ENCODE measurements at places on chromosomes 11 and 22.

DNA sequence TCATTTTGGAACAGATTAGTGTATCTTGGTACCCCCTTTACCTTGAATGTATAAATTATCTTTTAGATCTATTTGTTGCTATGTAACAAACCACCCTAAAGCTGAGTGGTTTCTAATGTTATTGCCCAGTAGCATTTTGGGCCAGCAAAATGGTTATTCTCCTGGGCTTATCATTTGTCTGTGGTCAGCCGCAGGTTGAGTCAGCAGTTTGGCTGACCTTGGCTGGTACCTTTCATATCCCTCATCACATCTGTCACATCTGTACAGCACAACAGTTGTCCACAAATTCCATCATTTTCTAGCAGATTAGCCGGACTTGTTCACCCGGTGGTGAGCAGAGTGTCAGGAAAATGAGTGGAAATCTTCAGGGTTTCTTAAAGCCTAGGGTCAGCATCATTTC, 588.5 kb upstream of the ARHGAP42 start:
- H3K4me1 ChIP-seq: no peaks in the 10 kb centered on the region
- no peaks in the 10 kb centered on the region for H3K27me3 ChIP-seq
- no peak overlapping the region for H3K27ac ChIP-seq
- H3K4me3 ChIP-seq: no peak overlapping the region
- DNase-seq: no peak

GRCh38 chr11:130458410-130458729, 9.9 kb downstream of the ADAMTS15 start:
- no peaks in the 10 kb centered on the region for H3K4me1 ChIP-seq
- no peak overlapping the region for H3K4me3 ChIP-seq
- no peak for DNase-seq
- peaks cover 29% of the 10 kb centered on the region for H3K27me3 ChIP-seq

DNA sequence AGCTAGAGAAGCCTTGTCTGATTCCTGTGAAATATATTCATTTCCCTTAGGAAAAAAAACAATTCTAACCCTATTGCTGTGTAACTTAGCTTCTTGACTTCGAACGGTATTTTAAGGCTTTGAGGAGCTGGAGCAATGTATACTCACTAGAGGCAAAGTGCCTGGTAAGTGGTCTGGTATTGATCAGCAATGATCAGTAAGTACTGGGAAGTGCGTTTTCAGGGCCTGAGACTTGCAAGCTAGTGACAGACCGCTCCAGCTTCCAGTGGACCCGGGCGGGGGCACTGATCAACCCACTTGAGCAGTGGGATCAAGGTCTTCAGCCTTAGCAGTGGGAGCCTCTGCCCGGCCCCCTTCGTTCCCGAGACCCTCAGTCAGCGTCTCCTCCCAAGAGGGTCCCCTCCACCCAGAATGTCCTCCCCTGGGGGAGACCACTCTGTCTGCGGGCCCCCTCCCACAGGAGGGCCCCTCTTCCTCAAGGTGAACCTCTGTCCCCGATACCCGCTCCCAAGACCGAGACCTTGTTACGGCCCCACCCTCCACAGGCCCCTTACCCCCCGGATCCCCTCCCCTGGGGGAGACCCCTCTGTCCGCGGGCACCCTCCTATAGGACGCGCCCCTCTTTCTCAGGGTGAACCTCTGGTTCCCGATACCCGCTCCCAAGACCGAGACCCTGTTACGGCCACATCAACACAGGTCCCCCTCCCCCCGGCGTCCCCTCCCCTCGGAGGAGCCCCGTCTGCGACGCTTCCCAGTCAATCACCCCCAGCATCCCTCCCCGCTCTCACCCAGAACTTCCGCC, 452 bp upstream of the ATXN10 start:
- no peak overlapping the region for H3K27ac ChIP-seq
- peak overlapping the region; percentile 69 for H3K4me3 ChIP-seq
- H3K36me3 ChIP-seq: no peaks in the 10 kb centered on the region
- no peak for DNase-seq
- H3K27me3 ChIP-seq: no peaks in the 10 kb centered on the region
- H3K4me1 ChIP-seq: peaks cover 24% of the 10 kb centered on the region

DNA sequence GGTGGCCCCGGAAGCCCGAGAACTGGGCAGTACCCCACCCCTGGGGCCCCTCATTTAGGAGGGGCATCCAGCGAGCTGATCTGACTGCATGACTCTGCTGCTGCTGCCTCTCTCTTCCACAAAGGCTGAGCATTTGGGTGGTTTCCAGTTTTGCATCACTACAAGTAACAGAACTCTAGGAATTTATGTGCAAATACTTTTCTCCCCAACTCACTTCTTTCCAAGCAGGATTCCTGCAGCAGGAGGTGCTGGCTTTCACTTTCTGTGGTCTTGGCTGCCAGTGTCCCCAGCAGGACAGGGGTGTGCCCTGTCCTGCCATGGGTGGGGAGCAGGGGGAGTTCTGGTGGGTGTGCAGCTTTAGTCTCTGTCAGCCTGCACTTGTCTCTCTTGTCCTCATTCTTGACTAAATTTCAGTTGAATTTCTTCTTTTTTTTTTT, 21.2 kb downstream of the UPB1 start:
- H3K4me3 ChIP-seq: no peak overlapping the region
- H3K36me3 ChIP-seq: no peaks in the 10 kb centered on the region
- no peaks in the 10 kb centered on the region for H3K4me1 ChIP-seq
- H3K27ac ChIP-seq: no peak overlapping the region

- H3K36me3 ChIP-seq: no peaks in the 10 kb centered on the region
- no peak for DNase-seq
- H3K4me1 ChIP-seq: no peaks in the 10 kb centered on the region
- H3K27ac ChIP-seq: no peak overlapping the region
- no peak overlapping the region for H3K4me3 ChIP-seq
These were observed 839.9 kb upstream of the TENM4 start for GRCh38 chr11:80280737-80281136.

DNA sequence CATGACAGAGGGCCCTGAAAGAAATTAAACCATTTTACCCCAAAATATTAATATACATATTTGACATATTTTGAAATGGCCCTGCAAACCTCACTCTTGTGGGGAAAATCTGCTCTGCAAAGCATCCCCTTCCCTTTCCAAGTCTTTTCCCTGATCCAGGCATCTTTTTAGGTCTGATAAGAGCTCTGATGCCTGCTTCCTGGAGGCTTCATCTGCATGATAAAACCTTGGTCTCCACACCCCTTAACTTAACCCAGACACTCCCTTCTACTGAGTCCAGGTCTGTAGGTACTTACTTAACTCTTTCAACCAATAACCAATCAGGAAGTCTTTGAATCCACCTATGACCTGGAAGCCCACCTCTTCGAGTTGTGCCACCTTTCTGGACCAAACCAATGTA, 1.8 kb upstream of the LGALS12 start:
- DNase-seq: no peak
- H3K36me3 ChIP-seq: no peaks in the 10 kb centered on the region
- no peak overlapping the region for H3K4me3 ChIP-seq
- no peaks in the 10 kb centered on the region for H3K27me3 ChIP-seq
- no peak overlapping the region for H3K27ac ChIP-seq
- H3K4me1 ChIP-seq: no peaks in the 10 kb centered on the region

- no peak overlapping the region for H3K27ac ChIP-seq
- H3K36me3 ChIP-seq: peaks cover 2% of the 10 kb centered on the region
- H3K4me1 ChIP-seq: no peaks in the 10 kb centered on the region
- no peak for DNase-seq
- no peaks in the 10 kb centered on the region for H3K27me3 ChIP-seq
These were observed 66.9 kb downstream of the ALX4 start for GRCh38 chr11:44243086-44243485.

GRCh38 chr11:102251423-102251822, 65.9 kb upstream of the BIRC3 start:
- H3K27ac ChIP-seq: no peak overlapping the region
- H3K4me1 ChIP-seq: no peaks in the 10 kb centered on the region
- H3K27me3 ChIP-seq: no peaks in the 10 kb centered on the region
- H3K36me3 ChIP-seq: no peaks in the 10 kb centered on the region
- H3K4me3 ChIP-seq: no peak overlapping the region
- DNase-seq: no peak

DNA sequence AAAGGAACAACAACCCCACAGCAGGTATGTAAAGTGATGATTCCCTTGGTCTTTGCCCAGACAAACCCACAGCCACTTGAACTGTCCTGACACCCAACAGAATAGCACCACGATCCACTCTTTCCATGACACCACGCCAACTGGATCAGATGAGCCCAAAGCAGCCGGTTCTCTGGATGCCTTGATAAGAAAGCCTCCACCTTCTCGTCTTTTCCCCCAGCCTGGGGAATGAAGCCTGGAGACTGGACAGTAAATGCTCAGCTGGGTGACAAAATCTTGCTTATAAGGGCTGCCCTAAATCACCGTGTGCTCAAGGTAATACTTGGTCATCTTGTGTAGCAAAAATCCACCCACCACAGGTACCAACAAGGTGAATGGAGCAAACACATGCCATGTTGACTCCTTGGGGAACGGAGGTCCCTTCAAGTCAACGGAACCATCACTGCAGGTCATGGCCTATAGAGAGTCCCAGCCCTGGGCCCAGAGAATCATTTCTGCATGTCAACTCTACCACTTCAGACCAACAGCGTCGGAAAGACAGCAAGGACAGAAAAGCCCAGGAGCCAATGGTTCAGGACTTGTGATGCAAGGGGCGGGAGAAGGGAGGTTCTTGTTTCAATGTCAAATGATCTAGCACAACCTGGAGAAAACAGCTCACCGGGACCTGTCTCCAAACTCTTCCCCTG, 2.2 kb upstream of the MYO18B start:
- DNase-seq: no peak
- H3K27me3 ChIP-seq: no peaks in the 10 kb centered on the region
- H3K27ac ChIP-seq: no peak overlapping the region
- H3K4me3 ChIP-seq: no peak overlapping the region
- no peaks in the 10 kb centered on the region for H3K36me3 ChIP-seq
- H3K4me1 ChIP-seq: peaks cover 2% of the 10 kb centered on the region

GRCh38 chr22:48378673-48379072, 1449.0 kb downstream of the BRD1 start:
- no peak overlapping the region for H3K4me3 ChIP-seq
- no peaks in the 10 kb centered on the region for H3K27me3 ChIP-seq
- H3K4me1 ChIP-seq: no peaks in the 10 kb centered on the region
- DNase-seq: no peak
- H3K27ac ChIP-seq: no peak overlapping the region

DNA sequence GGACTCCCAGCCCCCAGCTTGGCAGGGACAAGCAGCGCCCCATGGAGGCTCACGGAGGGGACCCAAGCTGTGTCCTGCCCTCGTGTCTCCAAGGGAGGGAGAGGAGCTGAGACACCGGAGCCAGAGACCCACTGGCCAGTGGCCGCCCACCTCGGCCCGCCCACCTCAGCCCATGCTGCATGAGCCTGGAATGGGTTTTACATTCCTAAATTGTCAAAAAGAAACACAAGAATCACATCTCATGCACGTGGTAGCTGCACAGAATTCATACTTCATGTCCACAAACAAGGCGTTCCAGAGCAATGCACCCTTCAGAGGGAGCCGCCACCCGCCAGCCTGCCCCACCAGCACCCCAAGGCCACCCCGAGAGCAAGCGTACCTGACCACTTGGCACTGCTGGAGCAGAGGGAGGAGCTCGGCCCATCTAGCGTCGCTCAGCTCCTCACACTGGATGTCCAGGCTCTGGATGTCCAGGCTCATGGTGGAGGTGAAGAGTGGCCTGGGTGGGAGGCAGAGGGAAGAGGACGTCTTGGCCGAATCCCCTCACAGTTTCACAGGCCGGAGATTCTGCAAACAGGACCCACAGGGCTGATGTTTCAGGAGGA, 5.3 kb downstream of the RNH1 start:
- no peak overlapping the region for H3K4me3 ChIP-seq
- H3K4me1 ChIP-seq: peaks cover 35% of the 10 kb centered on the region
- no peak overlapping the region for H3K27ac ChIP-seq
- peaks cover 21% of the 10 kb centered on the region for H3K36me3 ChIP-seq

DNA sequence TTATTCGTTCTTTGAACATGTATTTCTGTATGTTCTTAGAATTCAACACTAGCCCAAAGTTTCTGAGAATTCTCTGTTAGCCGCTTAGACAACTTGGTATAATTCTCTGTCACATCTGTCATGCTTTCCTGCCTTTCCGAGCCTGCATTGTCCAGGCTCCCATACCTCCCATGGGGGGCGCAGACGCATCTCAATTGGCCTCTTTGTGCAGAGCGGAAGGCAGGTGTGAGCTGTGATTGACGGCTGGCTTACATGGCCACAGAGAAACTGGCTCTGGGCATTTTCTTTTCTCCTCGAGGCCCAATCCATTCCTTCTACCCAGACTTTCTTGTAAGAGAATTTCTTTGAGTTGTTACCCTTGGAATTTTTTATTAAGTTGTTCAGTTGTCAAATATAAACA, 132.7 kb upstream of the SESN3 start:
- no peaks in the 10 kb centered on the region for H3K27me3 ChIP-seq
- H3K36me3 ChIP-seq: no peaks in the 10 kb centered on the region
- no peak for DNase-seq
- H3K4me3 ChIP-seq: no peak overlapping the region
- H3K4me1 ChIP-seq: no peaks in the 10 kb centered on the region

DNA sequence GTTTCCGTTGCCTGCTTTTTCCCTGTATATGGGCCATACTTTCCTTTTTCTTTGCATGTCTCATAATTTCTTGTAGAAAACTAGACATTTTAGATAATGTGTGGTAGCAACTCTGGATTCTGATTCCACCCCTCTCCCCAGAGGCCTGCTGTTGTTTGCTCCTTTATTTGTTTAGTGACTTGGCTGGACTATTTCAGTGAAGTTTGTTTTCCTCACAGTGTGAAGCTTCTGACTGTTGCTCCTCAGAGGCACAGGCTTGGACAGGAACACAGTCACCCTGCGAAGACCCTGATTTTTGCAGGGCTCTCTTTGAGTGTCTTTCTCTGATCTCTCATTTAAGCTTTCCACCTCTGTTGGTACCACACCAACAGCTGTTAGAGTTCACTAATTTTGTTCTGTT, 72.5 kb downstream of the SWAP70 start:
- H3K27ac ChIP-seq: no peak overlapping the region
- peaks cover 15% of the 10 kb centered on the region for H3K4me1 ChIP-seq
- H3K4me3 ChIP-seq: no peak overlapping the region
- no peaks in the 10 kb centered on the region for H3K27me3 ChIP-seq
- DNase-seq: no peak

GRCh38 chr11:65389294-65389980, 3.0 kb downstream of the FRMD8 start:
- H3K4me3 ChIP-seq: no peak overlapping the region
- H3K4me1 ChIP-seq: peaks cover 12% of the 10 kb centered on the region
- no peak for DNase-seq
- no peaks in the 10 kb centered on the region for H3K27me3 ChIP-seq
- H3K27ac ChIP-seq: no peak overlapping the region

GRCh38 chr22:17475318-17476230, 87.7 kb upstream of the SLC25A18 start:
- no peaks in the 10 kb centered on the region for H3K4me1 ChIP-seq
- DNase-seq: no peak
- no peak overlapping the region for H3K4me3 ChIP-seq
- H3K27ac ChIP-seq: no peak overlapping the region
- H3K36me3 ChIP-seq: no peaks in the 10 kb centered on the region

- peaks cover 5% of the 10 kb centered on the region for H3K27me3 ChIP-seq
- DNase-seq: no peak
- no peaks in the 10 kb centered on the region for H3K4me1 ChIP-seq
- H3K36me3 ChIP-seq: no peaks in the 10 kb centered on the region
These were observed 432.2 kb upstream of the NARS2 start for GRCh38 chr11:79006854-79007253.

Data from T-cell (primary cell).